ENCODE measurements at places on chromosomes 16 and 17.

GRCh38 chr17:67829331-67829730 lies 4.0 kb downstream of the BPTF start:
- no peak for DNase-seq

DNA sequence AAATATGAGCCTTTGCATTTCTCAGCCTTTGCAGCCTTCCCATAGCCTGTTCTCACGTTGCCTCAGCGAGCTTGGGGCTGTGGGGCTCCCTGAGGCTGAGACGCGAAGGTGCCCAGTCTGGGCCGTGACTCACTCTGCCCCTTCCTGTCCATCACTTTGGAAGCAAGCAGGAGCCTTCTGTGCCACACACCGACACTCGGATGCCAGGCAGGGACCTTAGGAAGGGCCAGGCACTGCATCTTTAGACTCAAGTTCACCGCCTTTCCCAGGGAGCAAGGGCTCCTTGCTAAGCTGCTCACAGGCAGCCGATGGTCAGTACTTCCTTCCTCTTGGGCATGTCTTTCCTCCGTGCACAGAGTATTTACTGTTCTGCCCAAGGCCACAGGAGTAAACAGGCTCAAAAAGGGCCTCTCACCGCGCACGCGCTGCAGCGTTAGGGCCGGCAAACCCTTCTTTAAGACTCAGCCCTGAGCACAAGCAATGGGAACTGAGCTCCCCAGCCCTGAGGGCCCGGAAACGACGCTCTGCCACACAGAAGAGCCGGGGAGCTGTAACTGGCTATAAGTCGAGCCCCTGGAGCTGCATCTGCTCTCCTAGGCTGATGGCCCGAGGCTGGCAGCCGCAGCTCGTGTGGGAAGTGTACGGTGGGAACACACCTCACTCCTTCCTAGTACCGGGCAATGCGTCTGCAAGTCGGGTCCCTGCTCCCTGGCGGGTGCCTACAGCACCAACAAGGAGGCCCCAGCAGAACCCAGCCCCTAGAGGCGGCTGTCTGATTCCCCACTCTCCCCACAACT lies 7.2 kb downstream of the TIMM22 start:
- no peak for DNase-seq

GRCh38 chr16:78461496-78462287 lies 362.2 kb downstream of the WWOX start:
- DNase-seq, result no peak

- DNase-seq, result no peak
Measured at GRCh38 chr16:4601036-4601863, 13.4 kb downstream of the UBALD1 start.

DNA sequence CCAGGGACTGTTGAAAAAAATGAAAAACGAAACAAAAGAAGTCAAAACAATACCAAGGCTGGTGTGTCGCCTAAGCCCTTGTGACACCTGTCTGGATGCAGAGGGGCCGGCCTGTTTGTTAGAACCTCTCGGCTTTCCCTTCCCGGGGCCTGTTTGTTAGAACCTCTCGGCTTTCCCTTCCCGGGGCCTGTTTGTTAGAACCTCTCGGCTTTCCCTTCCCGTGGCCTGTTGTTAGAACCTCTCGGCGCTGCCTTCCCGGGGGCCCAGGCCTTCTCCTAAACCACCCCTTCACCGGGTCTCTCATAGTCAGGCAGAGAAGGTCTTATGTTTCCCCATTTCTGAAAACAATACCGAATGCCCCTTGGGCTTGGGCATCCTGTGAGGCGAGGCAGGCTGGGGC lies 180.0 kb downstream of the BANP start:
- no peak for DNase-seq
